ENCODE measurements at places on chromosomes 6 and 20.

DNA sequence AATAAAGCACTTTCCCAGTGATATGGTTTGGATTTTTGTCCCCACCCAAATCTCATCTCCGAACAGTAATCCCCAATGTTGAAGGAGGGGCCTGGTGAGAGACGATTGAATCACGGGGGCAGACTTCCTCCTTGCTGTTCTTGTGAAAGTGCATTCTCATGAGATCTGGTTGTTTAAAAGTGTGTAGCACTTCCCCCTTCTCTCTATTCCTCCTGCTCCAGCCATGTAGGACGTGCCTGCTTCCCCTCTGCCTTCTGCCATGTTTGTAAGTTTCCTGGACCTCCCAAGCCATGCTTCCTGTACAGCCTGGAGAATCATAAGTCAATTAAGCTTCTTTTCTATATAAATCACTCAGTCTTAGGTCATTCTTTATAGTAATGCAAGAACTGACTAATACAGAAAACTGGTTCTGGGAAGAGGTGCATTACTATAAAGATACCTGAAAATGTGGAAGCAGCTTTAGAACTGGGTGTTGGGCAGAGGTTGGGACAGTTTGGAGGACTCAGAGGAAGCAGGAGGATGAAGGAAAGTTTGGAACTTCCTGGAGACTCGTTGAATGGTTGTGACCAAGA, 7.4 kb downstream of the EPM2A start:
- no peak for DNase-seq

- no peak for DNase-seq
Measured at GRCh38 chr6:23522792-23523547, 603.0 kb upstream of the NRSN1 start.

DNA sequence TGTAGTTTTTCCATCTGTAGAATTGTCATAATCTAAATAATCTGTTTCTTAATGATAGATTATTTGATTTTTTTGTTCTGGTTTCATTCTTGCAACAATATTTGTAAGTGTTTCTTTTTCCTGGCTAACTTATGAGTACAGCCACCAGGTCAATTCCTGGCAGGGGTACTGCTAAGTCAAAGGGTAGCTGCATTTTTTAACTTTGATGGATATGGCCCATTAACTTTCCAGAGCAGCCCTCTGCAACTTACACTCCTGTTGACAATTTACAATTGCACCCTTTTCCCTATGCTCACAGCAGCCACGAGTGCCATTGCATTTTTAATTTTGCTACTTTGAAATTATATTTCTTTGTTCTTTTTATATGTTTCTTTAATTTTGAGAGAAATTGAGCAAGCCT, 209.3 kb upstream of the CST7 start:
- DNase-seq, result no peak

DNA sequence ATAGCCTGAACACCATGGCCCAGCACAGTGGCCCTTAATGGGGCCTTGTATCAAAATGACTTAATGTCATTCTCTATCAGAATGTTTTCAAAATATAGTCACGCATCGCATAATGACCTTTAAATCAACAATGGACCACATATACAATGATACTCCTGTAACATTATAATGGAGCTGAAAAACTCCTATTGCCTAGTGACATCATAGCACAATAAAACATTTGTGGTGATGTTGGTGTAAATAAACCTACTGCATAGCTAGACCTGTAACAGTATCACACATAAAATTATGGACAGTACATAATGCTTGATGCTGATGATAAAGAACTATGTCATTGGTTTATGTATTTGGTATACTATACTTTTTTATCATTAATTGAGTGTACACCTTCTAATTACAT, 9.3 kb downstream of the ELOVL5 start:
- no peak for DNase-seq

DNA sequence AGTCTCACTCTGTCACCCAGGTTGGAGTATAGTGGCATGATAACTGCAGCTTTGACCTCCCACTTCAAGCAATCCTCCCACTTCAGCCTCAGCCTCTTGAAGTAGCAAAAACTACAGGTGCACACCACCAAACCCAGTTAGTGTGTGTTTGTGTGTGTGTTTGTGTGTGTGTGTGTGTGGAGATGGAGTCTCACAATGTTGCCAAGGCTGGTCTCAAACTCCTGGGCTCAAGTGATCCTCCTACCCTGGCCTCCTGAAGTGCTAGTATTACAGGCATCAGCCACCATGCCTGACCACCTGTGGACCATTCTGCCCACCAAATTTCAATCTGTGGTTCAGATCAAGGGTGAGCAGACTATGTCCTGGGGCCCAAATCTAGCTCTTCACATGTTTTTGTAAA, 8.8 kb downstream of the FASTKD5 start:
- DNase-seq, result no peak

DNA sequence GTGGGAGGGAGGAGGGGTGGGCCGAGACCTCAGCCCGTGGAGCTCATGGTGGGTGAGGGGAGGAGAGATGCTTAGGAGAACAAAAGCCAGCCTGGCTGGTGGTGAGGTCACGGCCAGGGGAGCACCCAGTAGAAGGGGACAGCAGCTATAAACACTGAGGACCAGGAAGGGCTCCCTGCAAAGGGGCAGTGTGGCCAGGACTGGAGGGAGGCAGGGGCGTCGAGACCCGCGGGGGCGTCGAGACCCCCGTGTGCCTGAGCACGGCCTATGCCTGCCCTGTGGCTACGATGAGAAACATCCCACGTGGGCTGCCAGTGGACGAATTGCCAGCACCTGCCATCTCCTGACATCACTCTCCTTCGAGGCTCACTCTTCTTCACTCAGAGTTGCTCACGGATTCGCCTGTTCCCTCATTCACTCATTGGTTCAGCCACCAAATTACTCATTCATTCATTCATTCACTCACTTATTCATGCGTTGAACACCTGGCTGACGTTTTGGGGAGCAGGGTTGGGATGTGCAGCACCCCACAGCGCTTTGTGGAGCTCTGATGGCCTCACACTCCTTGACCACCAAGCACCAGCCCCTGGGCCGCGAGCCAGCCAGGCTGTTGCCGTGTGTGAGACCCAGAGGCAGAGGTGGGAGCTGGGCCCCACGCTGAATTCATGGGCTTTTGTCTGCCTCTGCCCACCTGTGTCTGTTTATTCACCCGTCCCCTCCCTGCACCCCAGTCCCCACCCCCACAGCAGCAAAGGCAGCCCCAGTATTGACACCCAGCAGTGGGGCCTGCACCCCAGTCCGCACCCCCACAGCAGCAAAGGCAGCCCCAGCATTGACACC, 61.2 kb upstream of the BHLHE23 start:
- no peak for DNase-seq
